Frontal cortex (tissue), 4 donors: ENCODE measurements at places on chromosomes 7 and 10.

DNA sequence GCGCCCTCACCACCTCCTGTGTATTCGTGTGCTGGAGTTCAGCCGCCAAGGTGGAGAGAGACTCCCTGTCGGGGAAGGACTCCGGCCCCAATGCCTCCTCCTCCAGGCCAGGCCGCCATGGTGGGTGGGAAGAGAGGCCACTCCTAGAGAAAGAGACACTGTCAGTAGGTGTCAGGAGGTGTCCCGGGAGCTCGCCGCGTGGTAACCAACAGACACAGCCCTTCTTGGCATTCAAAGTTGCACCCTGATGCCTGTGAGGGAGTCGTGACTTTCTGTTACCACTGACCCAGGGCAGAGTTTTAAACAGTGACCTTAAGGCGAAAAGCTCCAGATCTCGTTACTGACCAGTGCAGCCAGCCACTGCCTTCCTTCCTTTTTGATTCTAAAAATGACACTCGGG, 155.2 kb downstream of the CUX1 start:
- DNase-seq, result no peak

DNA sequence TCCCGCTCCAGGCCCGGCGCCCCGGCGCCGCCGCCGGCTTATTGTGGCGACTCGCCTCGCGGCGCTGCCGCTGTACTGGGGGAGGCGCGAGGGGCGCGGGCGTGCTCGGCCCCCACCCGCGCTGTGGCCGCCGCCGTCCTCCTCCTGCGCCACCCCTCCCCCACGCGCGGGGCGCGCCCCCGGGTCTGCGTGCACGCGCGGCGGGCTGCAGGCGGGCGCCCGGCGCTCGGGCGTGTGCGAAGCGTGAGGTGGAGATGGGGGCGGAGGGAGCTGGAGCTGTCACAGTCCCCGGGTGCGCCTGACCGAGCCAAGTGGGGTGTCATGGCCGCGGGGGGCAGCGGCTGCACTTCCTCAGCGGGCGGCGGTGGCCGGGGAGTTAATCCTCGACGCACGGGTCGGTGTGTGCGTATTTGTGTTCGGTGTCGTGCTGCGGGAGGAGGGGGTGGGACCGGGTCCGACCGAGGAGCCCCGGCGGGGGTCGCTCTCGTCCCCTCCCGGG, 672 bp downstream of the LCOR start:
- peak; percentile 93 for DNase-seq

DNA sequence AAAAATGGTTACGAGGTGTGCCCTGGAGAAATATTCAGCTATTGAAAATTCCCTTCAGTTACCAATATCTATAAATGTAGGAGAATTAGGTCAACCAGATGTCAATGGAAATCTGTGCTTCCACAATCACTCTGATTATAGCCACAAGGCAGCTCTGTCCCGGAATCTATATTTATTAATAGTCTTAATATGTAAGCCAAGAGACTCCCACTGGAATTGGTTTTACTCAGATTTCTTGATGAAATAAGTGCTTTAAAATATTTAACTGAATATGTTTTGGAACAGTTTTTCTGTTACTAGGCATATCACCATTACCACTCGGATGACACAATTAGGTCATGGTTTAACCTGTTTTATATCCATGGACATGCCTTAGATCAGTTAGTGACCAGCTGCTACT, 169.6 kb downstream of the POM121L12 start:
- DNase-seq, result no peak

DNA sequence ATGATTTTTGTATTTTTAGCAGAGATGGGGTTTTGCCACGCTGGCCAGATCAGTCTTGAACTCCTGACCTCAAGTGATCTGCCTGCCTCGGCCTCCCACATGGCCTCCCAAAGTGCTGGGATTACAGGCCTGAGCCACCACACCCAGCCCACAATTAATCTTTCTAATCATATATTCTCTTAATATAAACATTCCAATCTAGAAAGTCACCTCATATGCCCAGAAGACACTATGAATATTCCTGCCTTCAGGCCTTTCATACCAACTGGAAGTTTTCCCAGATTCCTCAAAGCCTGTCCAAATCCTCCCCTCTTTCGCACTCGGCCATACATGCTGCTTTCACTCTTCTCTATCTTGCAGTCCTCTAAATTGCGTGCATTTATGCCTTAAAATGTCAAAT, 32.6 kb downstream of the PDZD8 start:
- DNase-seq, result no peak

DNA sequence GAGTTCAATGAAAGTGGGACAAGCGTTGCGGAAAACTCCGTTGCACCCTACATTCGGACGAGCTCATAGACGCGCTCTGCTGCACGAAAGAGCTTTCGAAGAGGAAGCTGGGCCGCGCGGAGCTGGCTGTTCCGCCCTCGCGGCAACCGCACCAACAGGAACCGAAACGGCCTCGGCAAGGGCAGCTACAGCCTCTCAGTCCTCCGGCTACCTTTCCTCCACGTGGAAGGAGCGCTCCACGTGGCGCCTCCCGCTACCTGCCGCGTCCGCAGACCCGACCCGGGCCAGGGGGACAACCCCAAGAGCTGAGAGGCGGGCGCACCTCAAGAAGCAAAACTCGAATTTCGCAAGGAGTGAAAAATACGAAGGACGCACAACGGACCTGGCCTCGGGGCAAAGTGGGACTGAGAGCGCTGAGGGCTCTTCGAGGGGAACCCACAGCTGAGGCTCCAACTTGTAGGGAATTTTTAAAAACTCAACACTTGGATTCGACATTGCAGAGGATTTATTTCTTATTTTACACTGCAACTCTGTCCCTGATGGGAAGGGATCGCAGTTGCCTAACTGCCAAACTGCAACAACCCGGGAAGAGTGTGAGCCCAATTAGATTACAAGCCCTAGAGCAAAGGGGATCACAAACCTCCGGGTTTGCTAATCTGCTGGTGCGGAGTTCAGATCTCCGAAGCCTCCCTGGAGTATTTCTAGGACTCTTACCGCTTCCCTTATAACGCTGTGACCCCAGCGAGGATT, 1.4 kb downstream of the HPSE2 start:
- peak; percentile 53 for DNase-seq
